Large intestine (tissue), 12 donors: ENCODE measurements at places on chromosomes 3 and 15. TPM values are rescaled to one million over a fixed set of nuclear protein-coding genes. Genes with fewer than 3 reads are reported as not detected.

DNA sequence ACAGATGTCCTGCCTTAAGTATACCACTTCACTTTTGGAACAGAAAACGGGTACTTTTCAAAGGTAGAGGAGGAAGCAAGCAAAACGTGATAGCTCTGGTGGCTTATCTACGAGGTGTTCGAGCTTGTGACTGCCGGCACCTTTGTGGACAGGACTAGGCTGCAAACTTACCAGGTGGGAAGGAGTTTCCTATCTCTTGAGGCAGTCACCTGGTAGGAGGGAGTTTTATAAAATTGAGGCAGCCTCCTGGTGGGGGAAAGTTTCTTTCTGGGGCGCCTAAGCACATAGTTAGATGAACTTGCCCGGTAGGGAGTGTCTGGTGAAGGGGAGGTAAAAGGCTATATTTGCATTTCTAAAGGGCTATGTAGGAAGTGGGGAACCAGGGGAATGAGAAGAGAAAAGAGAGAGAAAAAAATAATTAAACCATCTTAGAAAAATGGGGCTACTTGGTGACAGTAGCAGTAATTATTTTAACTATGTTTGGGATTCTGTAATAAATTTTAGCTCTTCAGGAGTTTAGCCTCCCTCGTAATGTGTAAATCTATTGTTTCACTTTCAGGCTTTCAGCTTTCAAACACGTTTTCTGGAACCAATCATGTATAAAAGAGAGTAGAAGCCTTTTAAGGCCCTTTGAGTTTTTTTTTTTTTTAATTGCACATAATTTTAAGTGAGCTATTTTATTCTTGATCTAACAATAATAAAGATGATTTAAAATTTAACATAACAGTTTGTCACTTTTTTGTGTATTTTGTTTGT, 131.0 kb downstream of the IL5RA start:
- H3K27me3 ChIP-seq: no peaks in the 10 kb centered on the region
- H3K36me3 ChIP-seq: no peaks in the 10 kb centered on the region
- H3K4me1 ChIP-seq: no peaks in the 10 kb centered on the region
- no peak overlapping the region for H3K4me3 ChIP-seq

- H3K36me3 ChIP-seq: no peaks in the 10 kb centered on the region
- DNase-seq: no peak
- H3K4me1 ChIP-seq: peaks cover 12% of the 10 kb centered on the region
- H3K27ac ChIP-seq: no peak overlapping the region
Observed at GRCh38 chr3:58029842-58030584, 21.8 kb downstream of the FLNB start.

FBN1 gene
- 49.6 TPM for polyA plus RNA-seq

CCR2 gene
- polyA plus RNA-seq: 1.3 TPM

- no peak for DNase-seq
- no peak overlapping the region for H3K27ac ChIP-seq
- H3K4me3 ChIP-seq: no peak overlapping the region
- H3K36me3 ChIP-seq: no peaks in the 10 kb centered on the region
- H3K27me3 ChIP-seq: no peaks in the 10 kb centered on the region
- H3K4me1 ChIP-seq: no peaks in the 10 kb centered on the region
Observed at GRCh38 chr3:39593341-39593740, 125.9 kb downstream of the MOBP start.

CIDEC gene
- polyA plus RNA-seq: 35.6 TPM

LOXL1 gene
- 8.5 TPM for polyA plus RNA-seq

DNA sequence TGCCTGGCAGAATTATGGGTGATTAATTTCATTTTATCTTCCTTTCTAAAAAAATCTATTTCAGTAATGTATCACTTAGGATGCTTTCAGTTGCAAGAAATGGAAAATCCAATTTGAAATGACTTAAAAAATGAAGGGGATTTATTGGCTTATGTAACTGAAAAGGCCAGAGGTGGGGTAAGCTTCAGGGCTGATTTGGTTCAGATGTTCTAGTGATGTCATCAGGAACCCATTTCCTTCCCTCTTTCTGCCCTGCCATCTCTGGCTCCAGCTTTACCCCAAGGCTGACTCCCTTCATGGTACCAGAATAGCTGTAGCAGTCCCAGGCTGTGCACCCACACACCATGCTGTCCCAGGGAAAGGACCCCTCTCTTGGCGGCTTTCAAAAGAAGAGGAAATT, 18.5 kb upstream of the REC114 start:
- no peaks in the 10 kb centered on the region for H3K4me1 ChIP-seq
- no peaks in the 10 kb centered on the region for H3K36me3 ChIP-seq
- H3K4me3 ChIP-seq: no peak overlapping the region
- no peak for DNase-seq
